AG09309 (cell line): ENCODE measurements at places on chromosomes 6 and 20.

- peak; percentile 54 for DNase-seq
Observed at GRCh38 chr6:141421378-141421777, 711.3 kb upstream of the GJE1 start.

- DNase-seq: no peak
Observed at GRCh38 chr6:158803733-158804143, 15.4 kb downstream of the EZR start.

DNA sequence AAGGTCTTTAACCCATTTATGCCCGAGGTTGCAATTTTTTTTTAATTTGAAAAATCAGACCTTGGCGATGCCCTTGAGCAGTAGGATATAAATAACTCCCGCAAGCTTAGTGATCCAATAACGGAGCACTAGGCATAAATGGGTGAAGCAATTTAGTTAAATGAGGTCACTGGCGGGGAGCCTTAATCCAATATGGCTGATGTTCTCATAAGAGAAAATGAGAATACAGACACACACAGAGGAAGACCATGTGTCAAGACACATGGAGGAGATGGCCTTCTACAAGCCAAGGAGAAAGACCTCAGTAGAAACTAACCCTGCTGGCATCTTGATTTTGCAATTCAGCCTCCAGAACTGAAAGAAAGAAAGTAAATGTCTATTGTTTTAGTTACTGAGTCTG is 735 bp downstream of the SIRPG start:
- DNase-seq: no peak

GRCh38 chr6:155389130-155389529 is 66.5 kb downstream of the NOX3 start:
- no peak for DNase-seq
